ENCODE measurements at places on chromosomes 5 and 9.

GRCh38 chr5:137304226-137304874, 194.8 kb downstream of the SPOCK1 start:
- no peak for DNase-seq

- DNase-seq = no peak
Observed at GRCh38 chr5:1298723-1299510, 4.0 kb upstream of the TERT start.

- no peak for DNase-seq
Observed at GRCh38 chr5:143446535-143447226, 43.2 kb upstream of the NR3C1 start.

- no peak for DNase-seq
Observed at GRCh38 chr5:3092664-3093063, 341.2 kb upstream of the IRX2 start.

GRCh38 chr5:61631438-61631941, 299.4 kb downstream of the ZSWIM6 start:
- no peak for DNase-seq

DNA sequence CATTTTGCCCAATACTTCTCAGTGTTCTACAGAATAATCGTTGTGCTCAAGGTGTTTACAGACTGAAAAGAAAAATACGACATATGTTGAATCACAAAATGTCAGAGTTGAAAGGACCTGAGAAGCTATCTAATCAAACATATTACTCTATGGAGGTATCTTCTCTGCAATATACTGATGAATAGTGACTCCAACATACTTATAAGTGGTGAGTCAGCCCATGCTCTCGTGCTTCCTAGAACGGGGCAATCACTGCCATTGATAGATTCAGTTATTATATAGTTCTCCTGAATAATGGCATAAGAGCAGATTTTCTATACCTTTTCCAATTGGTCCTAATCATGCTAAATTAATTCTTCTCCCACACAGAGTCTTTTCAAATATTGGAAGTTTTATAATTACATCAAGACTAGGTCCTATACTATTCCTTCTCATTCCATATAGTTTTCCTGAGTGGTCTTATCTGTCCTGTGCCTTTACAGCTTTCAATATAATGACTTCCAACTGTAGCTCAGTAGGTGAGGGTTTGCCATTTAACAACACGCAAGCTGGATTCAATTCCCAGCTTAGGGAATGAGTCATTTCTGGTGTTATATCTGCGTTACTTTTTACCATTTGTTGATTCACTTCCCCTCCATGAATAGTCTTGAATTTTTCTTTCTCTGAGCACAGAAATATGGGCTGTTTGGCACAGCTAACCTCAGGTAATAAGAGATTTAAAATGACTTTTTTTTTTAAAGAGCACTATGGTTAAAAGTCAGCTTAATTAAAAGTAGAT, 81.1 kb downstream of the PLK2 start:
- no peak for DNase-seq

GRCh38 chr5:128799945-128800344, 165.3 kb upstream of the SLC27A6 start:
- no peak for DNase-seq

- no peak for DNase-seq
Observed at GRCh38 chr5:139849942-139850341, 54.3 kb downstream of the PSD2 start.

DNA sequence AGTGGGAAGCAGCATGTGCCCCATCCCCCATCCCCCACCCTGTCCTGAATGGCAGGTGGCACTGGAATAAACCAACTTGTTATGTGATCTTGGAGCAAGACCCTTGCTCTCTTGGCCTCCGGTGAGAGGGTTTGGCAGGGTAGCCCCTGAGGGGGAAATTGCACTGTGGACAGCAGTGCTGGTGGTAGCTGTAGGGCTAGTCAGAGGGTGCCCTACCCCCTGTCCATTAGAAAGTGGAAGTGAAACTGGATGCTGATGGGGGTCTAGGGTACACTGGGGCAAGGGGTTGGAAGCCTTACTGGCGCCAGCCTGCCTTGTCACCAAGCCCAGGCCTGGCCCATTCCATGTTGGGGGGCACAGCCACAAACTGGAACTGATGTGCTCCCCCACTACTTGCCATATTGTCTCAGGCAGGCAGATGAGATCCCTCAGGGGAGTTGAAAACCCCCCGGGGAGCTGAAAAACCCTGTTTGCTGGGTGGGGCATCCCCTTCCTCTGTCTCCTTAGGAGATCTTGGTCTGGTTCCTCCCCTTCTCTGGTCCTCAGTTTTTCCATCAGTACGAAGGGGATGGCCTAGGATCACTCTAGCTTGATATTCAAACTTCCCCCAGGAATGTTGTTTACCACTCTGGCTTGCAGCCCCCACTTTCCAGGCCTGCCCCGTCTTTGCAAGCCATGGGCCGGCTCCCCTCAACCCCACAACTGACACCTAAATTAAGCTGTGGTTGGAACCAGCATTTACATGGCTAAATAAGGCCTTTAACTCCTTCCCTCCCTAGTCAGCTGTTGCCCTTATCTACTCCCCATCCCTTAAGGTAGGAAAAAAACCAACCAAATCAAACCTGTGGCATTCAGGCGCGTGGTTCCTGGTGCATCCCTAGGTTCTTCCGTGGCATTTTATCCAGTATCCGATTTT, 14.4 kb upstream of the SYNPO start:
- DNase-seq = no peak

GRCh38 chr9:2390028-2390427, 231.6 kb upstream of the VLDLR start:
- DNase-seq = no peak

DNA sequence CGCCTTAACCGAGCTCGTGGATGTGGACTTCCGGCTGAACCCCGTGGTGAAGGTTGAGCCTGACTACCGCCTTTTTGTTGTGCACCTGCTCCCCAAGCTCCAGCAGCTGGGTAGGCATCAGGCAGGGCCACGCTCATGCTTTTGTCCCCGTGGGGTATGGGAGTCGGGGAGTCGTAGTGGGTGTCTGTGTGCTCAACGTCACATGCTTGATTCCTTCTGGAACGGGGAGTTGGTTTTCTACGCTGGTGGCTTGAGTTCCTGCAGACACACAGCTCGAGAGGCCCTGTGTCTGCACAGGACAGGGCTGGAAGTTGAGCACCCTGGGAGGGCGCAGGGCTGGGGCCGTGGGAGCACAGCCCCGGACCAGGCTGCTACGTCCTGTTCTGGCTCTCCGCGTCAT, 8.0 kb downstream of the CEP72 start:
- DNase-seq = no peak

- DNase-seq = no peak
Observed at GRCh38 chr5:134846641-134846960, 833 bp downstream of the C5orf24 start.

DNA sequence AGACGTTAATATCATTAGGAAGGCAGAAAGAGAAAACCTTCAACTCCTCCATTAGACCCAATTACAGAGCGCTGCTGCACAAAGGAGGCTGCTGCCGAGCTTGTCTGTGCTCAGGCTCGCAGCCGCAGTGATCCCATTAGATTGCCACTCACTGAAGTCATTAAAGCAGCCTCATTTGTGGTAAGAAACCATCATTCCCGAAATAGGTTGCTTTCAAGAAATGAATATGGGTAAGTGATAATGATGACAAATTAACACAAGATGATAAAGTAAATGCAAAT, 137.2 kb downstream of the CAVIN4 start:
- no peak for DNase-seq

- no peak for DNase-seq
Observed at GRCh38 chr9:86652736-86653135, 294.6 kb downstream of the GAS1 start.

DNA sequence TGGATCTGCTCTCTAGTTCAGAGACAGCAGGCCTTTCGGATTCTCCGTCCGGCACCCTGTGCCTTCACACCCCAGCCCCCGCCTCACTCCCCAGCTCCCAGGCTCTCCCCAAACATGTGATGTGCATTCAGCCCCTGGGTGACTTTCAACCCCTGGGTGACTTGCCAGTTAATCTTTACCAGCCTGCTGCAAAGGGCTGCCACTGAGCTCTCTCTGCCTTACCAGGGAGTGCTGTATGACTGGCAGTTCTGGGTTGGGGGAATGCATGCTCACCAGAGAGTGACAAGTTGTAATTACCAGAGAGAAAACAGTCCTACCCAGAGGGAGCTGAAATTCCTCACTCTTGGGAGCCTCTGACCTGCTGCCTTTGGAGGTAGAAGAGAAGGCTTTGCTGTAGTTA, 4.9 kb upstream of the ADRA1B start:
- DNase-seq = no peak

GRCh38 chr9:137764981-137765380, 112.6 kb upstream of the CACNA1B start:
- DNase-seq = no peak

DNA sequence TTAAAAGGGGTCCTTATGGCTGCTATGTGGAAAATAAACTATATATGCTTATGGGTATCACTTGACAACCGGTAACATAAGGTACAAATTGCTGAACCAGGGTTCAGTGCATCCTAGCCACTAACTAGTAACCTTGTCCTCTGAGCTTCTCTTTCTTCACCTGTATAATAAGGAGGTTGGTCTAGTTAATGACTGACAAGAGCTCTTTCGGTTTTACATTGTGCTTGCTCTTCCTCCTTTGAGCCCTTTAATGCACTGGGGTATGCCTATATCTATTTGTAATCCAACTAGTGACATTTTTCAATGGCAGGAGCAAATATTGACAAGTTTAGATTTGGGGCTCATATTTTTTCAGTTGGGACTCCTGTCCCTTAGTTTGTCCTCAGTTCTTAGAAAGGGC, 66.1 kb downstream of the NPR3 start:
- DNase-seq = no peak

- no peak for DNase-seq
Observed at GRCh38 chr5:126234563-126235195, 188.5 kb upstream of the GRAMD2B start.

GRCh38 chr5:159951834-159952233, 35.6 kb downstream of the ADRA1B start:
- no peak for DNase-seq

- no peak for DNase-seq
Observed at GRCh38 chr5:145437627-145438026, 397.5 kb downstream of the PRELID2 start.

DNA sequence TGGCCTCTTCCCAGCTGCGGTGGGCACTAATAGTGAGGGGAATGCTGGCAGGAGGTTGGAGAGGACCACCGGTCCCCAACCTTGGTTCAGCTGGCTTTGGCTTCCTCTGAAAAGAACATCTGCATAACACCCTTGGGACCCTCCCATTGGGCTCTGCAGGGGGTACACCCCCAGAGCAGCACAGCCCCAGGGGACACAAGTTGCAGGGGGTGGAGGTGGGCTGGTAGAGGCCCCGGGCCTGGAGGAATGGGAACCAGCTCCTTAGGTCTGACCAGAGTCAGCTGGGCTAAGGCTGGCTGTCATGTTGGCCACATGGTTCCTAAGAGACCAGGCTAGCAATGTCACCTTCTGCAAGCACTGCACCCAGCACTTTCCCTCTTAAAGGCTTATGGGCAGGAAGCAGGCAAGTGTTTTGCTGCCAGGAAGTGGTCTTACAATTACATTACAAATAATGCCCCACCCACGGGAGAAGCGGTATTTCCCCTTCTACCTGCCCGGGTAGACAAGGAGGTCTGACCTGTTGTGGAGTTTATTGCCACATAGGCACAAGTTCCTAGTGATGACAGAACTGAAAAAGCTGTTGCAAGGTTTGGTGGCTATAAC, 18.1 kb downstream of the GCNT4 start:
- no peak for DNase-seq

GRCh38 chr9:126154869-126155268, 171.8 kb upstream of the MVB12B start:
- DNase-seq = no peak

All from stimulated activated CD8-positive, alpha-beta memory T cell treated with anti-CD3 and anti-CD28 coated beads, Interleukin-4, amount 100 ng/mL, for 24 hours (primary cell).